ENCODE measurements at places on chromosomes 16 and 17.

GRCh38 chr17:80011989-80012555, 23.6 kb downstream of the TBC1D16 start:
- DNase-seq, result no peak

DNA sequence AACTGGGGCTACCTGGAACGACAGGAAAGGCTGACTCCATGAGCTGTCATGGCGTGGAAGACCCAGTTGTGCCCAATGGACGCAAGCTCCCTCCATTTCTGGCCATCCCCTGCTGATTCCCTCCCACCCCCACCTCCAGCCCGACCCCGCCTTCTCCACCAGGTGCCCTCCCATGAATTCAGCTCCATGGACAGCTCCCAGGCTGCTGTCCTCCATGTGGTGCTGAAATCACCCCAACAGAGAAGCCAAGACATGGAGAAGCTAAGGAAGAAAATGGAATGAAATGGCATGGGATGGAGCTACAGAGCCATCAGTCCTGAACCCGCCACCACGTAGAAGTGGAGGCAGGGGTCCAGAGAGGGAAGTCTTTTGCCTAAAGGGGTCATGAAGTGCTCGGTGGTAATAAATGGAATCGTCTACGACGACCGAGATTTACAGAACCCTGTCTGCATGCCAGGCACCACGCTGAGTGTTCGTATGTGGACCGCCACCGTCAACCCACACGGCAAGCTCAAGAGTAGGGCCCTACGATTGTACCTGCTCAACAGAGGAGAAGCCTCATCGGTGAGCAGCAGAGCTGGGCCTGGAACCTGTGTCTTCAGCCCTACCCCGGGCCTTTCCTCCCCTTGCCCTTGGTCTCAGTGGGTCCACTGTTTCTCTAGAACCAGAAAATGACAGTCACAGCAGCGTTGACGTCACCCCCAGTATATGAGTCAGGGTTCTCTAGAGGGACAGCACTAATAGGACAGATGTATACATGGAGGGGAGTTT, 9.3 kb upstream of the ZC3H18 start:
- DNase-seq, result no peak

DNA sequence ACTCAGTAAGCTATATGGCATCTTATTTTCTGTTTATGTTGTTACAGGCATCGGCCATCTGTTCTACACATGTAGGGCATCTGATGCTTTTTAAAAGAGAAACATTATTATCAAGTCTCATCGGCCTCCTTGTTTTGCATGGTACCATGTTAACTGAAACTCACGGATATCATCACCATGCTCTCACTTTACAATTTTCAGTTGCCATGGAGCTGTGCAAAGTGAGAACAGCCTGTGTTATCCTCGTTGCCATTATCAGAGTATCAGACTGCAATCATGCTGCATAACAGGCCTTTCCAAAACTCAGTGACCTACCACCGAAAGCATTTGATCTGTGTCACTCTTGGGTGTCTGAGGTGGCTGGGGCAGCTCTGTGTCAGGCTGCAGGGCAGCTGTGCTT, 110.3 kb downstream of the C17orf67 start:
- DNase-seq, result no peak

- DNase-seq, result no peak
Measured at GRCh38 chr16:89827383-89828198, 684 bp upstream of the SPIRE2 start.

- DNase-seq, result no peak
Measured at GRCh38 chr16:22642416-22643088, 131.9 kb downstream of the NPIPB5 start.

DNA sequence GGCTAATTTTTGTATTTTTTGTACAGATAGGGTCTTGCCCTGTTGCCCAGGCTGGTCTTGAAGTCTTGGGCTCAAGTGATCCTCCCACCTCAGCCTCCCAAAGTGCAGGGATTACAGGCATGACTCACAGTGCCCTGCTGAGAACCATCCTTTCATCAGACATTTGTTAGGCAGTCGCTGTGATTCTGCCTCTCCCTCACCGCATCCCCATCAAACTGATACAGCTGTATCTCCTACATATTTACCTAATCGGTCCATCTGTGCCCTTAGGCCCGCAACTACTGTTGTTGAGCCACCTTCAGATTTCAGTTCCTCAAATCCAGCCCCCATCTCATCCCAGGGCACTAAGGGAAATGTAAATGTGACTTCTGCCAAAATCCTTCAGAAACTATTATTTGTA, 2.0 kb upstream of the SLC43A2 start:
- DNase-seq, result no peak

DNA sequence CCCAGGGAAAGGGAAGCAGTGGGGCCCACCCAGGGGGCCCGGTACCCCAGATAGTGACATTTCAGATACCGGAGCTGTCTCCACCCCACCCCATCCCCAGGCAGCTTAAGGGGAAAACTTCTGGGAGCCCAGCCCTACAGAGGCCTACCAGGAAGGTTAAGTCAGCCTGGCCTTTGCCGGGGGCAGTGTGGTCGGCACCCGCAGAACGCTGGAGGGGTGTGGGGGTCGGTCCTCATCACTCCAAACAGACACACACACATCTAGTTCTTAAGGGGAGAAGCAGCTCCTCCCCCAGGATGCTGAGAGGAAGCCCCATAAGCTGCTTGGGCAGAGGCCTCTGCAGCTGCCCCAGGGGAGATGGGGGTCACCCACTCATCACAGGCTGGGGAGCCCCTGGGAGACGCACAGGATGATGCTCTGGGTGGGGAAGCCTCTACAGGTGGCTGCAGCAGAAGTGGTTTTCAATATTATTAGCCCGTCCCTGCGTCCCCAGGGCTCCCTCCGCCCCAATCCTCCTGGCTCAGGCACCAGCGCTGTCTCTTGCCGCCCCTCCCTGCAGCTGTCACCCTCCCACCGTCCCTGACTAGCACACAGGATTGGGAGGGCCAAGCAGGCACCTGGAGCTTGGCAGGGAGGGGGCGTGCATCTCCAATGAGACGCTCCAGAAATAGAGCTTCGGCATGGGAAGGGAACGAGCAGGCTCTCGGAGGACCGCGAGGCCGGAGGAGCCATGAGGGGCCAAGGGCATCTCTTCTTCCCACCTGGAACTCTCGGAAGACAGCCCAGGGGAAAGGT, 1.4 kb upstream of the ABR start:
- DNase-seq, result no peak

- no peak for DNase-seq
Measured at GRCh38 chr17:20952183-20952582, 90.6 kb downstream of the USP22 start.

DNA sequence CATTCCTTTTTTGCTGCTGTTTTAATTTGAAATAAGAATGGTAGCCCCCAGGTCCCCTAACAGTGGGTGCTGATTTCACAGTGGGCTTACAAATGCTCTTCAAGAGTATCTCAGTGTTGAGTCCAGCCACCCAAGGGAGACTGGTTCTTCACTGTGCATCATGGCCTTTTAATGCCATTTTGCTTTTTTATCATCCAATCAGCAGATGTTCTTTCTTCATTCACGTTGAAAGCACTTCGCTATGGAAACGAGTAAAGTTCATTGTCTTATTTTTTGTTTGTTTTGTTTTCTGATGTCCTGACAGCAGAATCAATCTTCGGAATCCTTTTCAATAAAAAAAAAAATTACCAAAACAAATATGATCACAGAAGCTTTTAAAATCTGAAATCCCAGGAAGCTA, 429.0 kb downstream of the MAF start:
- DNase-seq, result no peak

- no peak for DNase-seq
Measured at GRCh38 chr16:58970775-58971174, 236.7 kb upstream of the GOT2 start.

- DNase-seq, result no peak
Measured at GRCh38 chr17:82457073-82457928, 1.2 kb upstream of the NARF start.

- DNase-seq, result no peak
Measured at GRCh38 chr17:62681061-62681938, 53.8 kb downstream of the MRC2 start.

DNA sequence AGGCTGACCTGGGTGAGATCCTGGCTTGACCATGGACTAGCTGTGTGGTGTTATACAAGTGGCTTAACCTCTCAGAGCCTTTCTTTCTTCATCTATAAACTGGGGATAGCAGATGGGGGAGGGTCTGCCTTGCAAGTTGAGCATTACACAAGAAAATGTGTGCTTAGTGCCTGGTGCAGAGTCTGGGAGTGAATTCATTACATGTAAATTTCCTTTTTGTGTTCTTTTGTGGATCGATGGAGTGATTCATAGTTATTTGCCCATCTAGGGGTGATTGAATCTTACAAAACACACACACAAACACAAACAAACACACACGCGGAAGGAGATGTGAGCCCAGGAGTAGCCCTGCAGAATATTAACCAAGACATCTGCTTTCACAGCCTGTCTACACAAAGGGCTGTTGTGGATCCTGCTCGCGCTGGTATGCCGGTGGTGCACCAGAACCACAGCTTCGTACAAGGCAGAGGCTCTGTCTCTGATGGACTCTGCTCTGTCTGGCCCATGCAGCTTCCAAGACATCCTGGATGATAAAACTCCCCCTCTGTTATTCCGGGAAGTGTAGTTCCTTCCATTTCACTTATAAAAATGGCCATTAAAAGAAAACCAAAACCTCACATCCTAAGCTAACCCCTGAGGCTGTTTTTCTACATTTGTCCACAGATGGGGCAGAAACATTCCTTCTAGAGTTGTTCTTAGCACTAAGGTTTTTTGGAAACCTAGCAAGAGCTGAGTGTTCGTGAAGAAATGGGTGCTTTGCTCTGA, 86.1 kb downstream of the UTP18 start:
- DNase-seq, result no peak

Data from NCI-H446 (cell line).